T-helper 1 cell (primary cell): ENCODE measurements at places on chromosomes 1 and 21.

DNA sequence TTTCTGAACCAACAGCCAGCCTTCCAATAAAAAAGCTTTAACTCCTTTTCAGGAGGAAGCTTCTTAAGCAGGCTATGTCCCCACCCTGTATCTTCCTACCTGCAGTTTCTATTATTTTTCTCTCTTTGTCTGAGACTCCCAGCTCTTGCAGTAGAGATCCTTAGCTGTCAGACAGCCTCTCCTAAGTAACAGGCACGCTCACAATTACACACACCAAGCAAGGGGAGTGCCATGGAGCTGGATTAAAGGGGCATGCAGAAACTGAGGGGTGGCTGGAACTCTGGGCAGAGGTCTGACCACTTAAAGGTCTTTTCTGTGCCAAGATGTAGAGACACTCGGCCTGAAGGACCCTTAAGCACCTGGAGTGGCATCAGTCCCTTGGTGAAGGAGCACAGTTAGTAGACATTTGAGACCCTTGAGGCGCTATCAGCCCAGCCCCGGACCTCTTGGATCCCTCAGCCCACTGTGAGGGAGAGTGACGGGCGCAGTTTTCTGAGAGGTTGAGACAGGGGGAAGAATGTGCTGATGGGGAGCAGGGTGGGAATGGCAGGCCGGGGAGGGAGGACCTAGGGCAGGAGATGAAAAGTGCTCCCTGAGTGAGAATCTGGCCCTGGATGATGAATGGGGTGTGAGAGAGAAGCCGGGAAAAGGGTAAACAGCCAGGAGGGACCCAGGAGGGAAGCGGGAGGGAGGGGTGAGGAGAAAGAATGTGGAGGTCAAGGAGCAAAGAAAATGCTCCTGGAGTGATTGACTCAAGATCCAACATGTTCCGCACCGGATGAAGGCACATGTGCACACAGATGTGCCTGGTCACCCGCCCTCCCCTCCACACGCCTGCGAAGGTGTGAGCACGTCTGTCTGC is 13.3 kb downstream of the PLXNA2 start:
- DNase-seq = no peak

DNA sequence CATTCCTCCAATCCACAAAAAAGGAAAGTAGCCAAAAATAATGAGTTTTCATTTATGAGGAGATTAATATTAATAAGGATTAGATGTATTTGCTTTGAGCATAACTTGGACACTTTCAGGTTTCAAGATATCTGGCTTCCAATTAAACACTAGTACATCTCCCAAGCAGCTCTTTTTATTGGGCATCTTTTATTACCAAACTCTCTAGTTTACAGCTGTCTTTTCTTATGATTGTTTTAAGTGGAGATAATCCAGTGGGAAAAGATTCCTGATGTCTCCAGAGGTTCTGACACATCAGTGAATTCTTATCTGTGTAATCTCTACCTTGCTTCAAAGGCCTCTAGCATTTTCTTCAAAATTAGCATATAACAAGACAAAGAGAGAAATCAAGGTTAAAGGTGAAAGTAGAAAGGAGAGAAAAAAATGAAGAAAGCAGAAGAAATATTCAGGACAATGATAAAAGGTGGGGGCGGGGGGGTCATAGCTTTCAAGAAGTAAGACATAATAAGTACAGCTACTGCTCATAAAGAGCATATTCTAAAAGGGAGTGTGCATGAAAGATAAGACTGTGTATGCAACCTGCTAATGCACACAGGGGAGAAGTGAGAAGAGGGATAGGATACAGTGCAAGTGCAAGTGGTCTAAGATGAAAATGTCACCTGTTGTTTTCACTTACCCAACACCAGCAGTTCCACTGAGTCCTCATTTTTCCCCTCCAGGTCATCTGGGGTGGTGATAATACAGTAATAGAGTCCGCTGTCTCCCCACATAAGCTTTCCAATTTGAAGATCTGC is 19.1 kb downstream of the ILDR2 start:
- DNase-seq = no peak

DNA sequence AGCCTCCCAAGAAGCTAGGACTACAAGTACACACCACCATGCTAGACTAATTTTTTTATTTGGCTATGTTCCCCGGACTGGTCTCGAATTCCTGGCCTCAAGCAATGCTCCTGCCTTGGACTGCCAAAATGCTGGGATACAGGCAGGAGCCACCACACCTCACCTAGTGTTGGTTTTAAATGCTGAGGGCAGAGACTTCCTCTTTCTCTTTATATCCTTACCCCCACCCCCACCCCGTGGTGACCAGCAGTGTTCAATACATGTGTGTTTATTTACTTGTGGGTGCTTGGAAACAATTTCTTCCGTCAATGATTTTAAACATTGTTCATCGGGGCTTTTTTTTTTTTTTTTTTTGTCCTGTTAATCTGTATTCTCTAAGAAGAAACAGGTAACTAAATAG is 158.9 kb downstream of the ZBTB18 start:
- DNase-seq = no peak

GRCh38 chr1:192395895-192396294 is 79.1 kb downstream of the RGS21 start:
- no peak for DNase-seq

GRCh38 chr1:150613061-150613920 is 16.1 kb downstream of the ENSA start:
- DNase-seq = peak; percentile 23

GRCh38 chr1:21919520-21919919 is 17.6 kb downstream of the HSPG2 start:
- DNase-seq = no peak

DNA sequence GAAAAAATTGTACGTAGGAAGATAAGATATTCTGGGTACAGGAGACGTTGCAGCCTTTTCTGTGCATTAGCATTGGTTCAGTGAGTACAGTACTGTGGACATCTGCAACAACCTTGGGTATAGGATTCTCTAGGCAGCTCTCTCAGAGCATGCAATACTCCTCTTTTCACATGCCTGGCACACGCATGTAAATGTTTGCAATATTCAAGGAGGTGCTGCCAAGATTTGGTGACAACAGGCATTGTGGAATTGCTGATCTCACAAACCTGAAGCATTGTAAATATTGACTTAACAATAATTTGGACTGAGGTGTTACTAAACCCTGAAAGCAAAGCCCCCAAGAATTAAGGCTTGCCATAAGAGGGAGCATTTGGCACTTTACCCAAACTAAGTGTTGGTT is 126.8 kb downstream of the GRIK1 start:
- DNase-seq = no peak

GRCh38 chr1:55214212-55214933 is 791 bp downstream of the USP24 start:
- DNase-seq = peak; percentile 14

GRCh38 chr1:24483441-24483840 is 19.2 kb upstream of the RCAN3 start:
- DNase-seq = no peak

DNA sequence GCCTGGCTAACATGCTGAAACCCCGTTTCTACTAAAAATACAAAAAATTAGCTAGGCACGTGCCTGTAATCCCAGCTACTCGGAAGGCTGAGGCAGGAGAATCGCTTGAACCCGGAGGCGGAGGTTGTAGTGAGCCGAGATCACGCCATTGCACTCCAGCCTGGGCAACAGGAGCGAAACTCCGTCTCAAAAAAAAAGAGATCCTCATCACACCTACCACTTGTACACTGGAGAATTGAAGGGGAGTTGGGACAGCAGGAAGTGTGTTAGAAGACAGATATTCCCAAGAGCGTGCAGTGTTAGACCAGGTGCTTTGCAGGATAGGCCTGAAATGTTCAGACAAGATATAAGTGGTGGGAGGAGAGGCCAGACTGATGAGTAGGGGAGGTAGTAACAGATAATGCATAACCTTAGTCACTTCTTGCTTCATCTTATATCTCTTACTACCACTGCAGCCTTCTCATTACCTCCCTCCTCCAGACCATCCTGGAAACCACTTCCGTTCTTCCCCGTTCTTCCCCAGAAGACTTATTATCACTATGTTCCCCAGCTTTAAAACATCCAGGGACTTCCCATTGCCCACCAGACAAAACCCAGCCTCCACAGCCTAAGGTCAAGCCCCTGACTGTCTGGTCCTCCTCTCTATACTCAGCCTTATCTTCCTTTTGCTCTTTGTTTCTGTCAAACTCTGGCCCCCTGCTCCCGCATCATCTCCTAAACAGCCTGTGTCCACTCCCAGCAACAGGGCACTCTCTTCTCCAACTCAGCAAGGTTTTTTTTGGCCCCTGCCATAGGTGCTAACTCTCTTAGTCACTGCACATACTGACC is 21.3 kb downstream of the FAM20B start:
- DNase-seq = no peak

GRCh38 chr1:21598904-21599303 is 70.3 kb downstream of the RAP1GAP start:
- no peak for DNase-seq

DNA sequence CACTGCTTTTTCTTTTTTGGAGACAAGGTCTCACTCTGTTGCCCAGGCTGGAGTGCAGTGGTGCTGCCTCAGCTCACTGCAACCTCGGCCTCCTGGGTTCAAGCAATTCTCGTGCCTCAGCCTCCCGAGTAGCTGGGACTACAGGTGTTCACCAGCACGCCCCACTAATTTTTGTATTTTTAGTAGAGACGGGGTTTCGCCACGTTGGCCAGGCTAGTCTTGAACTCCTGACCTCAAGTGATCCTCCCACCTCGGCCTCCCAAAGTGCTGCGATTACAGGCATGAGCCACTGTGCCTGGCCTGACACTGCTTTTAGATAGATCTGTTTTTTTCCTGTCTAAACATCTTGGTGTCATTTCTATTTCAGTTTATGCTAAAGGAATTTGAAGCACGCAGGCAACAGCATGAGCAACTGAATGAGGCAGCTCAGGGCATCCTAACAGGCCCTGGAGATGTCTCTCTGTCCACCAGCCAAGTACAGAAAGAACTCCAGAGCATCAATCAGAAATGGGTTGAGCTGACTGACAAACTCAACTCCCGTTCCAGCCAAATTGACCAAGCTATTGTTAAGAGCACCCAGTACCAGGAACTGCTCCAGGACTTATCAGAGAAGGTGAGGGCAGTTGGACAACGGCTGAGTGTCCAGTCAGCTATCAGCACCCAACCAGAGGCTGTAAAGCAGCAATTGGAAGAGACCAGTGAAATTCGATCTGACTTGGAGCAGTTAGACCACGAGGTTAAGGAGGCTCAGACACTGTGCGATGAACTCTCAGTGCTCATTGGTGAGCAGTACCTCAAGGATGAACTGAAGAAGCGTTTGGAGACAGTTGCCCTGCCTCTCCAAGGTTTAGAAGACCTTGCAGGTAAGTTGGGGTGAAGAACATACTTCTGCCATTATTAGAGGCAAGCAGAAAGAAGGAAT is 106.1 kb upstream of the BMP8A start:
- no peak for DNase-seq

DNA sequence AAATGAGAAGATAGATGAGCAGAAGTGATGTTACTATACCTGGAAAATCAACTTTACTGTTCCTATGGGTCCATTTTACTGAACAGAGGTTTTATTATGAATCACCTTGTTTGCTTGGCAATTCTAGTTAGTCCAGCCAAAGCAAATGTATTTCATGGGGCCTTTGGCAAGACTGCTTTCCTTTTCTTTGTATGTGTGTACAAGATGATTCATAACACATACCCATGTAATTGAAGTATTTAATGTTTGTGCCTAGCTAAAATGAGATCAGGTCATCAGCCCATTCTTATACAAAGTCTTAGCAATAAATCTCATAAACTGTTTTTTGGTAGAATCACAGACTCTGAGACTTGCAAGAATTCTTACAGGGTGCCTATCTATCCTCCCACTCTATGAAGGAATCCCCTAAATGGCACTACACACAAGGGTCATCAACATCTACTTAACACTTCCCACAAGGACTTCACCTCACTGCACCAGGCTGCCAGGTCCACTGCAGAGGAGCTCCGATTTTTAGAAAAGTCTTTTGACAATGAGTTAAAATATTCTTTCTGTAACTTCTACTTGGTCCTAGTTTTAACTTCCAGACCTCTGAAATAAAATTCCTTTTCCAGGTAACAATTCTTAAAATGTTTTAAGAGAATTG is 58.5 kb downstream of the LPAR3 start:
- no peak for DNase-seq

DNA sequence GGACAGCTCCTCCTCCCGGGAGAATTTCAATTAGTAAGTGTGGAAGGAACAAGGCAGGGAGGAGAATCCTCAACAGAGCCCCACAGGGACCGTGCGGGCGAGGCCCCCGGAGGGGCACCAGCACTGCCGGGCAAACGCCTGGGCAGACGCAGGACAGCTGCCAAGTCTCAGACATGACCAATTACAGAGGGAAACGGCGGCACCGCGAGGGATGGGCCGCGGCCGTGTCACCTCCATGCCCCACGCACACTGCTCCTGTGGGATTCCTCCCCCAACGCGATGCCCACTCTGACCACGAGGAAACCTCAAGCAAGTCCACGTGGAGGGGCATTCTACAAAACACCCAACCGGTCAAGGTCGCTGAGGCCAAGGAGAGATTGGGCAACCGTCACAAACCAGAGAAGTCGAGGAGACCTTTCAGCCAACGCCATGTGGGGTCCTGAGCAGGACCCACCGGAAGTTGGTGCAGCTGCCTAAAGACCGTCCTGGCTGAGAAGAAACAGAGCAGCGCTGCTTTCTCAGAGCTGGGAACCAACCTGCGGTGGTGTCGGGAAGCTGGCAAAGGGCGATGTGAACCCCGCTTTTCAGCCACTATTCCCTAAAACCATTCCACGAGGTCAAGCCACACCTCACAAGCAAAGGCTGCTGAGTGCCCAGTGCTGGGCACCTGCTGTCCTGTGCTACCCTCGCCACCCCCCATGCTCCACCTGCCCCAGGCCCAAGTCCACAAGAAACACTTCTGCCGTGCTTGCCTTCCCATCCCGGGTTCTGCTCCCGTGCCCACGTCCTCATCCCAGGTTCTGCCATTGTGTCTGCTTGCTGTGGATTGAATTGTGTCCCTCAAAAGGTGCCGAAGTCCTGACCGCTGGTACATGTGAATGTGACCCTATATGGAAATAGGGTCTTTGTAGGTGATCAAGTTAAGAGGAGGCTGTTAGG is 1.4 kb upstream of the KRTAP10-4 start:
- DNase-seq = no peak

GRCh38 chr1:71587961-71588360 is 507.1 kb upstream of the ZRANB2 start:
- DNase-seq = no peak

- DNase-seq = no peak
Observed at GRCh38 chr21:41216486-41216885, 48.5 kb downstream of the BACE2 start.

DNA sequence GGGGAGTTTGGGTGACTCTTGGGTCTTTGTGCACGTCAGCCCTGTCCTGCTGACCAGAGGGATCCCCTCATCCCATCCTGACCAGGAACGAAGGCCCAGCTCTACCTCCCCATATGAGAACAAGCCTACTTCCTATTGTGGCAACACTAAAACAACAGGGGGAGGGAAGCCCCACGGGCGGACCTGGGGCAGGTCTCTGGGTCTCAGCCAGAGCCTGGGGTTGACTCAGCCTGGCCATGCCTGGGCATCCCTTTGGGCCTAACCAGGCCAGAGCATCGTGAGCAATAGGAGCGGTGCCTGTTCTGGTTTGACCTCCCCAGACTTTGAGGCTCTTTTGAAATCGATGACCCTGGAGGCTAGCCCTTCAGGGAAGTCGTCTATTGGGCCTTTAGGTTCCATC is 16.8 kb downstream of the RPS6KA1 start:
- DNase-seq = no peak

GRCh38 chr1:22776035-22776613 is 65.5 kb downstream of the EPHB2 start:
- no peak for DNase-seq

GRCh38 chr1:24374891-24375786 is 38.4 kb downstream of the STPG1 start:
- no peak for DNase-seq

- DNase-seq = no peak
Observed at GRCh38 chr21:40792691-40793456, 54.1 kb downstream of the DSCAM start.
